Right lobe of liver (tissue), 6 donors: ENCODE measurements at places on chromosomes 7 and 10.

GRCh38 chr10:71090330-71090729, 122.0 kb upstream of the UNC5B start:
- no peak for DNase-seq
- no peaks in the 10 kb centered on the region for H3K4me1 ChIP-seq
- H3K4me3 ChIP-seq, result no peak overlapping the region
- H3K27me3 ChIP-seq, result no peaks in the 10 kb centered on the region
- no peak overlapping the region for H3K27ac ChIP-seq

DNA sequence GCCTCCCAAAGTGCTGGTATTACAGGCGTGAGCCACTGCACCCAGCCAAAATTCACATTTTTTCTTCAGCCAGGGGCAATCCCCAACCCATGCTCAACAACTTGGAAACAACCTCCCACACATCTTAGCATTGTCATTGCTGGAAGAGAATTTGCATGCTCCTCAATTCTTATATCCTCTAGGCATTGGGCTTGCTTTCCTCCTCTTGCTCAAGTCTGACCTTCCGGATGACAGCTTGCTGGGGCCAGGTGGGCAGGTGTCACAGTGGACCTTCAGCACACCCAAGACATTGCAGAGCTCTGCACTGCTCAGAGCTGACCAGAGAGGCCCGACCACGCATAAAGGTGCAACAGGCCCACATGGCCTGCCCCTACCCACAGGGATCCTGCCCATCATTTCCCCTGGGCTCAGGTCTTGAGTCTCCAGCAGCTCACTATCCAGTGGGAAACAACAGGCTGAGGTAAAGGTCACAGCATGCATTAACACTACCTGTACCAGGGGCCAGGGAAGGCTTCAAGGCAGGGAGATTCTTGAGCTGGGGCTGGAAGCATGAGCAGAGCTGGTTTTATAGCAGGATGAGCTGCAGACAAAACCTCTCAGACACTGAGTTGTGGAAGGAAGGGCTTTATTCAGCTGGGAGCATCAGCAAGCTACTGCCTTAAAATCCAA, 6.8 kb upstream of the GPR15LG start:
- no peaks in the 10 kb centered on the region for H3K4me1 ChIP-seq
- H3K27me3 ChIP-seq, result no peaks in the 10 kb centered on the region
- H3K27ac ChIP-seq, result no peak overlapping the region
- H3K36me3 ChIP-seq, result no peaks in the 10 kb centered on the region
- no peak for DNase-seq
- no peak overlapping the region for H3K4me3 ChIP-seq

GRCh38 chr7:51160990-51161615, 155.5 kb downstream of the COBL start:
- peak; percentile 62 for DNase-seq
- H3K4me1 ChIP-seq, result peaks cover 13% of the 10 kb centered on the region
- no peak overlapping the region for H3K27ac ChIP-seq
- H3K36me3 ChIP-seq, result no peaks in the 10 kb centered on the region
- no peak overlapping the region for H3K4me3 ChIP-seq

- no peak overlapping the region for H3K4me3 ChIP-seq
- H3K27me3 ChIP-seq, result no peaks in the 10 kb centered on the region
- no peak overlapping the region for H3K27ac ChIP-seq
- H3K36me3 ChIP-seq, result no peaks in the 10 kb centered on the region
Observed at GRCh38 chr10:129383651-129384050, 83.4 kb upstream of the MGMT start.

DNA sequence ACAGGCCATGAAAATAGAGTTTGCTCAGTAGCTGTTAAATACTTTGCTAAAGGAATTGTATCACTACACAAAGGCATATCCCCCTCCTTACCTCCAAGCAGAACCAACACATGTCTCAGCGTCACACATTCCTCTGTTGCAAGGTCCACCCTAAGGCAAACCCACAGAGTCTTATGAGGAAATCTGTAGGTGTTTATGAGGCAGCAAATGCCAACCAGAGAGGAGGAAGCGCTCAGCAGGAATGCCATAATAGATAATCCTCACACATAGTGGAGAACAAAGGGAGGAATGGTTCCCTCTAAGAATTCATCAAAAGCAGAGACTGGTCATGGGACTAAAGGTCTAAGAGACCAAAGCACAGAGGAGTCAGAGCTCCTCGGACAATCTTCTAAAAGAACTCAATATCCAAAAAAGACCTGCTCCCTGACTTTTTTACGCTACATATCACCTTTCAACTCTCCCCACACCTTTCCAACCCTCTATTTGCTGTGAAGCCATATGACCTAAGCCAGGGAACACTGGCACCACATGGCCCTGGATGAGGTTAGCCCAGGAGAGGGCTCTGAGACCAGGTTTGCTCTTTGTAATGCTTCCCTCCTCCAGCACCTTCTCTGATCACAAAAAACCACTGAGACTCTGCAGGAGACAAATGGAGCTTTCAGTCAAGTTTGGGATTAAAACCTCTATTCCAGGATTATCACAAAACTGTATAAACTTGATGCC, 7.3 kb downstream of the SLC25A13 start:
- DNase-seq, result no peak
- no peak overlapping the region for H3K27ac ChIP-seq
- no peaks in the 10 kb centered on the region for H3K4me1 ChIP-seq
- no peaks in the 10 kb centered on the region for H3K36me3 ChIP-seq
- H3K27me3 ChIP-seq, result no peaks in the 10 kb centered on the region

GRCh38 chr10:86706401-86706841, 38.1 kb downstream of the LDB3 start:
- DNase-seq, result no peak
- no peak overlapping the region for H3K27ac ChIP-seq
- no peaks in the 10 kb centered on the region for H3K4me1 ChIP-seq
- H3K36me3 ChIP-seq, result no peaks in the 10 kb centered on the region

- no peak overlapping the region for H3K4me3 ChIP-seq
- H3K27me3 ChIP-seq, result no peaks in the 10 kb centered on the region
- no peaks in the 10 kb centered on the region for H3K36me3 ChIP-seq
- no peak overlapping the region for H3K27ac ChIP-seq
- no peak for DNase-seq
Observed at GRCh38 chr7:29288181-29289091, 93.9 kb downstream of the CHN2 start.
